ENCODE measurements at places on chromosomes 12 and 14.

GRCh38 chr12:47980197-47980596, 16.8 kb downstream of the TMEM106C start:
- DNase-seq = no peak

GRCh38 chr12:119006746-119007145, 25.4 kb downstream of the SRRM4 start:
- DNase-seq = no peak

GRCh38 chr12:85874031-85874461, at the start of gene NTS:
NTS (plus strand) TSS chr12:85874295; CDS start chr12:85874404, 109 bp downstream.
- no peak for DNase-seq

DNA sequence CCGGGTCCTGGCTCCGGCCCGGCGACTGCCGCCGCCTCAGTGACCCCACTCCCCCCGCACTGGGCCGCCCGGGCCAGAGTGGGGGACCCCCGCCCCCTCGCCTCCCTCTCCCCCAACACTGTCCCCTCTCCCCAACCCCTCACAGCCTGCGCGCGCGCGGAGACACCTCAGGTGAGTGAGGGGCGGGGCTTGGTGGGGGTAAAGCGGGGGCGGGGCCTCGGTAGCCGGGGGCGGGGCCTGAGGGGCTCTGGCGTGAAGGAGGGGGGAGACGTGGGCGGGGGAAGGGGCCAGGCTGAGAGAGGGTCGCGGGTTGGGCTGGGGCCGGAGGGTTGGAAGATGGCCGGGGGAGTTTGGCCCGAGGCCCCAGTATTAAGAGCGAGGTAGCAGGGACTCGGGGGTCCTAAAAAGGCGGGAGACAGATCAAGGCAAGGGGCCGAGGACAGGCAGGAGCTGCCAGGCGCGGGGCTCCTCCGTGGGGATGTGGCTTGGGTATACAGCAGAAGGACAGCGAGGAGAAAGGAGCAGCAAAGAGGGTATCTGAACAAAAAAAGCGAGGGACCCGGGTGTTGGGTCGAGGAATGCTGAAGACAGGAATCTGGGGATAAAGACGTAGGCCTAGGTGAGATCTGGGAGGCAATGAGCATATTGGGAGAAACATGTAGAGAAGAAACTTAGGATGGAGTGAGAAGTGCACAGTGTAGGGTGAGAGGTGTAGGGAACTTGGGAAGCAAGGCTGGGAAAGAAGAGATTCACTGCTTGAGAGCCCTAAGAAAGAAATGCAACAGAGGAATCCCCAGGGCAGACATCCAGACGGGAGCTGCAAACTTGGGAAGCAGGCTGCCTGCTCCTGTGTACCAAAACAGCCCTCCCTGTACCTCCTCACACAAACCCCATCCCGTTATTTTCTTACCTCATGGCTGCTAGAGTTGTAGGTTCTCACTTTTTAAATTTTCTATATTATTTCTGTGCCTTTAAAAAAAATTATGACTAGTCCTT, 10.8 kb downstream of the SUOX start:
- DNase-seq = peak; percentile 49

- no peak for DNase-seq
Observed at GRCh38 chr12:56808954-56809353, 45.8 kb downstream of the HSD17B6 start.

- DNase-seq = no peak
Observed at GRCh38 chr14:97489750-97490149, 692.6 kb downstream of the VRK1 start.

GRCh38 chr14:24606297-24606696, 3.2 kb downstream of the GZMH start:
- DNase-seq = no peak

- DNase-seq = no peak
Observed at GRCh38 chr12:64170024-64170423, 52.1 kb downstream of the KICS2 start.

DNA sequence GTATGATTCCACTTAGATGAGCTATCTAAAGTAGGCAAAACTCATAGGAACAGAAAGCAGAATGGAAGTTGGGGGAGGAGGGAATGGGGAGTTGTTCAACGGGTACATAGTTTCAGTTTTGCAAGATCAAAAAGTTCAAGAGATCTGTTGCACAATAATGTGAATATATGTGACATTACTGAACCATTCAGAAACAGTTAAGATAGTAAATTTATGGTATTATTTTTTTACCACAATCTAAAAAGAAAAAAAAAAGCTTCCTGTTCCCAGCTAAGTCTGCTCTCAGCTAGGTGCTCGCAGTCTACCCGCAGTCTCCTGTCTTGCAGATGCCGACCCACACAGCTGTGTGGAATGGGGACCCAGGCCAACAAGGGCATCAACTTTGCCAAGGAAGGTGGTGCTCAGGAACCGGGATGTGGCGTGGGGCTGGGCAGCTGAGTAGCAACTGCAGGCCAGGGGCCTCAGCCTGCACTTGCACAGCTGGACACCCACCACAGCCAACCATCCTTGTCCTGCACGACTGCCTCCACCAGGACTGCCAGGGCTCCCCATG, 15.3 kb upstream of the ANO6 start:
- no peak for DNase-seq

- no peak for DNase-seq
Observed at GRCh38 chr12:113413488-113413939, 8.7 kb upstream of the SDSL start.

- no peak for DNase-seq
Observed at GRCh38 chr12:1970331-1970900, 33.8 kb downstream of the DCP1B start.

- no peak for DNase-seq
Observed at GRCh38 chr12:96265836-96266235, 71.7 kb downstream of the ELK3 start.

DNA sequence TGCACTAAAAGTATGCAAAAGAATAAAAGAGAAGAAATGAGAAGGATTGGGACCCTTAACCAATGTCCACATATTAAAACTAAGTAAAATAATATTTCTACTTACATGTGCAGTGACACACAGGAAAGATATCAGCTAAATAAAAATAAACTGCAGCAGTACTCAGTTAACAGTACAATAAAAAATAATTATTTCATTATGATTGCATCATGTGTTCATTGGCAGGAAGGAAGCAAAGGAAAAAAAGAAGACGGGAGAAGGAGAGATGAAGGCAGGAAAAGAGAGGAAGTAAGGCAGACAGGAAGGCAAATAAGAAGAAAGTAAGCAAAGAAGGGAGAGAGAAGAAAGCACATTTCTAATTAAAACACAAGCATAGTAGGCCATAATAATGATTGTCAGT, 33.0 kb downstream of the RASSF9 start:
- no peak for DNase-seq

GRCh38 chr14:104874110-104874531, 9.1 kb downstream of the CEP170B start:
- DNase-seq = no peak

GRCh38 chr12:28794211-28794610, 354.9 kb upstream of the FAR2 start:
- no peak for DNase-seq

- DNase-seq = no peak
Observed at GRCh38 chr14:93903342-93904184, 23.6 kb upstream of the FAM181A start.

DNA sequence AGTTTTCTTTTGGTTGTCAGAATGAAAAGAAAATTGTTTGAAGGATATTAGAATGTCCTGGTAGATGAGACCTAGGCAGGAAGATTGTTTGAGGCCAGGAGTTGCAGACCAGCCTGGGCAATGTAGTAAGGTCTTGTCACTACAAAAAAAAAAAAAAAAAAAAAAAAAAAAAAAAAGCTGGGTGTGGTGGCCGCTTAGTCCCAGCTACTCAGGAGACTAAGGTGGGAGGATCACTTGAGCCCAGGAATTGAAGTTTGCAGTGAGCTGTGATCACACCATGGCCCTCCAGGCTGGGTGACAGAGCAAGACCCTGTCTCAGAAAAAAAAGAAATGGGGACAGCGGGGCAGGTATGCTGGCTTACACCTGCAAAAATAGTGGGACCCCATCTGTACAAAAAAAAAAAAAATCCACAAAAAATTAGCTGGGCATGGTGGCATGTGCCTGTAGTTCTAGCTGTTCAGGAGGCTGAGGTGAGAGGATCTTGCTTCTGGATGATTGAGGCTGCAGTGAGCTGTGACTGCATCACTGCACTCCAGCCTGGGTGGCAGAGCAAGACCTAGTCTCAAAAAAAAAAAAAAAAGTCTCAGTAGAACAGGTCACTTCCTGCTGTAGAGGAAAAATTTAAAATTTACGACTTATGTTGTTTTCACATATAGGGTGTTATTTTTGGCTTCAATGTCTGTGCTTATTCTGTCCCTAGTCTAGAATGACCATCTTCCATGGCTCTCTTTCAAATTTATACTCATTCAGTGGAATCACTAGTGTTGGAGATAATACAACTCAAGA, 70.7 kb downstream of the PPHLN1 start:
- DNase-seq = no peak

- no peak for DNase-seq
Observed at GRCh38 chr14:29310210-29310609, 543.6 kb downstream of the FOXG1 start.

GRCh38 chr12:51852404-51853137, 4.1 kb upstream of the FIGNL2 start:
- DNase-seq = no peak

- no peak for DNase-seq
Observed at GRCh38 chr14:105049753-105050550, 15.3 kb downstream of the GPR132 start.

- DNase-seq = no peak
Observed at GRCh38 chr14:74949191-74949601, 6.2 kb downstream of the PGF start.

DNA sequence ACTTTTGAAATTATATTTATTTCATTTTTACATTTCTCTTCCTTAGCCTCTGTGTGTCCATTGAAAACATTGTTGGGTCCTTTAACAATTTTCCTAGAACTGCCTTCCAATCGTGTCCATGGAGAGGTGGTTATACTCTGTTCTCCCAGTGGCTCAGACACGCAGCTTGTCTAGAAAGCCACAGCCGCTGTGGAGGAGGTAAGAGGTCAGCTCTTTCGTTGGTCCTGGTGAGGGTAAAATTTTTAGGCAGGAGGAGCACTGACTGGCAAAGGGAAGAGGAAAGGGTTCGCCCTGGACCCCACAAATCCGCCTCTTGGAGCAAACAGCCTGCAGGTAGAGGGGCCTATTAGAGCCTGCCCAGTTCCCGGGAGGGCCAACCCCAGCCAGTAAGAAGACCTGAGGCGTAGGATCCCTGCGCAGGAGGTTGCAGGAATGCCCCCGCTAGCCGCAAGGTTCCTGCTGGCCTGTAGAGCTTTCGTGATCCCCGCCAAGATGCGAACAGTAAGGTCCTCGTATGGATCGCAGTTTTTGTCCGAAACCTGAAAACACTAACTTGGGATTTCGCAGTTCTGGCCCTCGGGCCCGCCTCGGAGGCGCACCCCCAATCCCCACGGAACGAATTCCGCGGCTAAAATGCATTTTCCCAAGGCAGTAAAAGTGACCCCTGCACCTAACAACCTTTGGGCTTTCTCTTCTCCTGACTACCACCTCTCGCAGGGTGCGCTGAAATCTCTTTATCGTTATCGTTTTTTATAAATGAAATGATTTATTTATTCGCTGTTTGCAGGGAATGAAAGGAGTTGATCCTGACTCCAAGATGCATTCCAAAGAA, 7.5 kb upstream of the PAX9 start:
- no peak for DNase-seq

- DNase-seq = no peak
Observed at GRCh38 chr12:89166525-89166934, 185.8 kb downstream of the DUSP6 start.

- DNase-seq = no peak
Observed at GRCh38 chr14:33792009-33792719, 158.7 kb downstream of the EGLN3 start.

GRCh38 chr12:11730299-11731041, 81.0 kb downstream of the ETV6 start:
- DNase-seq = peak; percentile 45

DNA sequence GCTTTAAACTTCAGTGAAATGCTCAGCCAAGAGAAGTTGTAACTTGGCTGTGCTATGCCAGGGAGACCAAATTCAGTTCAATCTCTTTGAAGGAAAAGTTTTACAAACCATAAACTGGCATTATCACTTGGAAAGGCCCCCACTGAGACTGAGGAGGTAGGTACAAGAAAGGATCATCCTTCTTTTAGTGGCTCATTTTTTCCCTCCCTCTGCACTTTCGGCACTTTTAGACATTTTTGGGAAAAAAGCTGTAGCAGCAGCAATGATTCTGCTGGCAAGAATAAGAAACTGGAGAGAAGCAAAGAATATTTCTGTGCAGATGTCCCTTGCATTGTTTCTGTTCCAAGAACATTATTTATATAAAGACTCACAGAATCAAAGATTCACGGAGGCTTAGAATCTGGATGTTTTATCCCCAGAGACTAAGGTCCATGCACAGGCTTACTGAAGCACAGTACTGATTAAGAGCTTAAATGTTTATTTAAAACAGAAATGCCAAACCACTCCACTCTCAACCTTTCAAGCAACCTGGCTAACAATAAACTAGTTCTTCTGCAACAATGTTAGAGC, 12.3 kb downstream of the ZC2HC1C start:
- DNase-seq = no peak

DNA sequence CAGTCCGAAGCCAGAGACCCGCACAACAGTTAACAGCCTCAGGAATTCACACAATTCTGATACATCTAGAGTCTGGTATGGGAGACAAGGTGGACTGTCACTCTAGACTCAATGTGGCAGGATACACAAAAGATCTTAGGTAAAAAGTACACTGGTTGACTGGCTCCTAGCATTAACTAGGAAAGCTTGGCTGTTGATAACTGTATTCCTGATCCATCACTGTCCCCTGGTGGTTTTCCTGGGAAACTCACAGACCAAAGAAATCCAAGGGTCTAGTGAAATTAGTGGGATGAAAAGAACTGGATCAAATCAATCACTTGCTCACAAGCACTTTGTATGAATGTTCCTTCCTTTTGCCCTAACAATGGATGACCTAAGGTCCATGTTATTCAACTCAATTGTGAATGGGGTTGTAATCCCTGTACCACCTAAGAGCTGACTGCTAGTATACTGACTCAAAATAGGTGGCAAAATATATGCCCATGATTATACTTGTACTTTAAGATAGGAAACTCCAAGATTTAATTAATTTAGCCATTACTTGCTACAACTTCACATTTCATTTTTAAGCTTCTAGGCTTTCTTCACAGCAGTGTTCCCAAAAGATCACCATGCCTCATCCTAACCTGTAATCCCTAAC, 14.0 kb downstream of the NPC2 start:
- DNase-seq = no peak

GRCh38 chr12:62683776-62684569, 217.3 kb downstream of the MON2 start:
- no peak for DNase-seq

DNA sequence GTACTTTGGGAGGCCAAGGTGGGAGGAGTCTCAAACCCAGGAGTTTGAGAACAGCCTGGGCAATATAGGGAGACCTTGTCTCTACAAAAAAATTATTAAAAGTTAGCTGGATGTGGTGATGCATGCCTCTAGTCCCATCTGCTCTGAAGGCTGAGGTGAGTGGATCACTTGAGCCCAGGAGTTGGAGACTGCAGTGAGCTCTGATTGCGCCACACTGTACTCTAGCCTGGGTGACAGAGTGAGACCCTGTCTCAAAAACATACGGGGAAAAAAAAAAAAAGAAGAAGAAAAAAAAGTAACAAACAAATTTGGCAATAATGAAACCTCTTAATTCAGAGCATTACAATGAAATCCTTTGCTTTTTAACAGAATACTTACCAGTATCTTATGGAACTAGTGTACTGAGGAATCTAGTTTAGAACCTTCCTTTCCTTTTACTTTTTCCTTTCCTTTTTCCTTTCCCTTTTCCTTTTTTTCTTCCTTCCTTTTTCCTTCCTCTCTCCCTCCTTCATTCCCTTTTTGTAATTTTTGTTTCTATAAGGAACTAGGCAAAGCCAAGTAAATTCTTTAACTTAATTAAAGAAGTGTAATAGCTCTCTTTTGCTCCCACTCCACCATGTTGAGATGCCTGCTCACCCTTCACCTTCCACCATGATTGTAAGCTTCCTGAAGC, 12.2 kb upstream of the CNOT2 start:
- no peak for DNase-seq
